ENCODE measurements at places on chromosomes 5 and 9.

GRCh38 chr5:75048457-75048953, 3.9 kb downstream of the GCNT4 start:
- no peak for DNase-seq

DNA sequence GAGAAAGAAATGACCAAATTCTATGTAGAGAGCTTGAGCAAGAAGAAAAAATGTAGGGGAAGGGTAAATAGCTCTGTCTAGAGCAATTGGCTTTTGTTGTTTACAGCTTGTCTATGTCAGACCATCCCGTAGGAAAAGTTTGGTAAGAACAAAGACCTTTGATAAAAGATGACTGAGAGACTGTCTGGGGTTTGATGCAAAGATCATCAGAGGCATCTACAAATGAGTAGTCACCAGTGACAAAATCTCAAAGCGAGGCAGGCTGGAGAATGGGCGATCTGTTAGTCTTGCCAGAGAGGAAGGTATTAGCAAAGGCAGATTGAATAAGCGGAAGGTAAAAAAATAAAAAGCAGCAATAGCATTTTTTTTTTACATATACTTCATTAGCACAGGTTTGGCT, 125.0 kb upstream of the RASGRF2 start:
- no peak for DNase-seq

DNA sequence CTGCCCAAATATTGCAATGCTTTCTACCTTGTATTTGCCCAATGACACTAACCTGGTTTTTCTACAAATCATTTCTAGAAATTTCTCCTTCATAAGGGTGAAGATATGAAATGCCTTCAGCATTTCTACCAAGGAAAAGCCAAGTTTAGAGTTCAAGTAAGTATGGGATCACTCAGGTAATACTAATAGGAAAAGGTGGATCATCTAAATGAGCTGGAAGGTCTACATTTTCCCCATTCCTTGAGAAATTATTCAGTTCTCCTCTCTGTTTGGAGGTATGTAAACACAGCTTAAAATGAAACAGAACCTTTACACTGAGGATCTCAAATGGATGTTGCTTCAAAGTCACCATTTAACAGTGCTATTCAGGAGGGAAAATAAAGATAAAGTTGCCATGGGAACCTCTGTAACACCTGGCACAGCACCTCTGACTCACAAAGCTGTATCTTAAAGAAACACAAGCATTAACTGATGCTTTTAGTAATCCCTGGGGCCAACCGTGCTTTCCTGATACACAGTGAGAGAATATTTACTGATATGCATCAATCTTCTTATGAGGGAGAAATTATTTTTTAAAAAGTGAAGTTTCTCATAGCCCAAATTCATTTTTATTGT, 161.3 kb downstream of the DRD1 start:
- DNase-seq, result no peak

DNA sequence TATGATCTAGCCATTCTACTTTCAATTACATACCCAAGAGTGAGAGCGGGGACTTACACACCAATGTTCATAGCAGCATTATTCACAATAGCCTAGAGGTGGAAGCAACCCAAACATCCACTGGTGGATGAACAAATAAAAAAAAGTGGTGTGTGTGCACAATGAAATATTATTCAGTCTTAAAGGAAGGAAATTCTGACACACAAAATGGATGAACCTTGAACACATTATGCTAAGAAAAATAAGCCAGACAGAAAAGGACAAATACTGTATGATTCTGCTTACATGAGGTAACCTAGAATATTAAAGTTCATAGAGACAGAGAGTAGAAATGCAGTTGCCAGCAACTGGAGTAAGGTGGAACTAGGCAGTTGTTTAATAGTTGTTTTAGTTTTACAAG, 22.1 kb downstream of the ETF1 start:
- no peak for DNase-seq

DNA sequence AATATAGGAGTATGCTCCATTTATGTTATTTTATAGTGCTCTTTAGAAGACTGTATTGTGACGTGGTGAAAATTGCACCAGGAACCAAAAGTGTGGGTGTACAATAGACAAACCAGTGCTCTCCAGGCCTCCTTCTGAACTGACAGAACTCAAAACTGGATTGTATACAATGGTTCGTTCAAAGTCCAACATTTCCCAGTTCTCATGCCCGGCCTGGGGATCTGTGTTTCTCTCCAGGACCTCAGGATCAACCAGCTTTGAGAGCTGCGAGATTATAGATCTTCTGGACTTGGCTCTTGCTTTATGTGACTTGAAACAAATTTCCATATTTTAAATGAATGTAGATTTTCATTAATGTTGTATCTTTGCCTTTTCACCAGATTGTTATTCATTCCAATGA, 60.8 kb upstream of the CER1 start:
- DNase-seq, result no peak

DNA sequence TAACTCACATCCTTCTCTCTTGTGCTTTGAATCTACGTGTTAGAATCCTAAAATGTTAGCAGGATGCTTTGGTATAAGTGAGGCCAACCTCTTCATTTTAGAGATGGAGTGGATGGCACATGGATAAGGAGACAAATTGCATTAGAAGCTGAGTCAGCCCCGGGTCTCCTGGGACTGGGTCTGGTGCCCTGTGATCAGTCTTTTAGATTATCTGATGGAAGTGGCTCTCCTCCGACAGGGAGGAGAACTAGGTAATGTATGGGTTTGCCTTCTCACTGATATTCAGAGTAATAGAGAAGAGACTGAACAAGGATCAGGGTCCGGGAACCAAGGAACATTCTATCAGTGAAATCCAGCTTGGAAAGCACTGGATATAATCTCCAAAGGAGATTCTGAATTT, 74.9 kb upstream of the TNFSF8 start:
- no peak for DNase-seq

DNA sequence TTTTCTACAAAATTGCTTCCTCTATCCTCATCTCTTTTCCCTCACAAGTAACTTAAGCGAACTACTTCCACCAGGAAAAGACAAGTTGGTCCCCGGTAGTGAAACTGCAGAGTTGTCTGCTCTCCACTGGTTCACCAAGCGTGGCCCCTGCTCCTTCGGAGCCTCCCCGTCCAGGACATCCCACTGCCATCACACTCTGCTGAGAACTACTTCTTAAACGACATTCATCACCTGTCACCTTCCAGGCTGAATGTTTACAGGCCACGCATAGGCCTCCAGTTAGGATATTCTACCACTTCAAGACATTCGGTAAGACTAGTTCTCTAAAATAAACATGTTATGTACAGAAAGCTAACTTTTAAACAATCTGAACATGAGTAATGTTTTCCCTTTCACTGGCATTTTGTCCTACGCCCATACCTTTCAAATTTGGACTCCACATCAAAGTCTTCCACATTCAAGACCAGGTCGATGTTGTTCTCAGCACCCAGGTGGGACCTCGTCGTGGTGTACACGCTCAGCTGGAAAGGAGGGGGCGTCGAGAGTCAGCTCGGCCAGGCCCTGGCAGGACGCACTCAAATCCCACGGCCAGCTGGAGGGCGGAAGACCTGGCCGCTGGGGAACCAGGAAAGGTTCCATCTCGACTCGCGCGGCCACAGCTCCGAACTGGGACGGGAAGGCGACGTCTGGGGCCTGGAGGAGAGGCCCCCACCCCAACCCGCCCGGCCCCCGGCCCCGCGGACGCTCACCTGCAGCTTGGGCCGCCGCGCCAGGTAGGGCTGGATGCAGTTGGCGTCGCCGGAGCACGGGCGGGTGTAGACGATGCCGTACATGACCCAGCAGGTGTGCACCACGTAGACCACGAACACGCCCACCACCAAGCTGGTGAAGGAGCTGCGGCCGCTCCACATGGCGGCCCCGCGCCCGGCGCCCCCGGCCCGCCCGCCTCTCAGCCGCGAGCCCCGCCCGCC, 683 bp downstream of the CLPTM1L start:
- DNase-seq, result no peak

DNA sequence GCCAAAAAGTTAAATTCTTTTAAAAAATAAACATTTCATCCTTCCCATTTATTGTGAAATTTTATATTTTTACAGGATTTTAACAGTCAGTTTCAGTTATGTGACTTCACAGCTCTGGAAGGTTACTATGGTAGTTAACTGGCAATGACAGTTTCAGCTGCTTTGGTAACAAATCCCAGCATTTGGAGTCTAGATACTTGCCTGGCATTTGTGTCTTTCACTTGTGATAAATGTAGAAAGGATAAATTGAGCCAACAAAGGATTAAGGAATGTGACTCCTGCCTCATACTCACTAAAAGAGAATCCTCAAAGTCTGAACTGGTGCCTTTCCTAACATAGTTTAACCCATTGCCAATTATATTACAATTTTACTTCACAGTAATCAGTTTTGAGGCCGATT, 315.5 kb downstream of the FER start:
- DNase-seq, result no peak

- no peak for DNase-seq
Measured at GRCh38 chr5:77483682-77484081, 8.4 kb downstream of the WDR41 start.

- DNase-seq, result no peak
Measured at GRCh38 chr5:31442058-31442745, 89.7 kb downstream of the DROSHA start.

DNA sequence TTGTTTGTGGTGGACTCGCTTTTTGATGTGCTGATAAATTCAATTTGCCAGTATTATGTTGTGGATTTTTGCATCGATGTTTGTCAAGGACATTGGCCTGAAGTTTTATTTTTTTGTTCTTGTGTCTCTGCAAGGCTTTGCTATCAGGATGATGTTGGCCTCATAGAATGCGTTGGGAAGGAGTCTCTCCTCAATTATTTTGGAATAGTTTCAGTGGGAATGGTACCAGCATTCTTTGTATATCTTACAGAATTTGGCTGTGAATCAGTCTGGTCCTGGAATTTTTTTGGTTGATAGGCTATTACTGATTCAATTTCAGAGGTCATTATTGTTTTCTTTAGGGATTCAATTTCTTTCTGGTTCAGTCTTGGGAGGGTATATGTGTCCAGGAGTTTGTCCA, 141.4 kb upstream of the RGS7BP start:
- no peak for DNase-seq

- DNase-seq, result no peak
Measured at GRCh38 chr9:37729499-37729898, 24.1 kb upstream of the TRMT10B start.

GRCh38 chr5:125609011-125609410, 814.2 kb upstream of the GRAMD2B start:
- DNase-seq, result no peak

DNA sequence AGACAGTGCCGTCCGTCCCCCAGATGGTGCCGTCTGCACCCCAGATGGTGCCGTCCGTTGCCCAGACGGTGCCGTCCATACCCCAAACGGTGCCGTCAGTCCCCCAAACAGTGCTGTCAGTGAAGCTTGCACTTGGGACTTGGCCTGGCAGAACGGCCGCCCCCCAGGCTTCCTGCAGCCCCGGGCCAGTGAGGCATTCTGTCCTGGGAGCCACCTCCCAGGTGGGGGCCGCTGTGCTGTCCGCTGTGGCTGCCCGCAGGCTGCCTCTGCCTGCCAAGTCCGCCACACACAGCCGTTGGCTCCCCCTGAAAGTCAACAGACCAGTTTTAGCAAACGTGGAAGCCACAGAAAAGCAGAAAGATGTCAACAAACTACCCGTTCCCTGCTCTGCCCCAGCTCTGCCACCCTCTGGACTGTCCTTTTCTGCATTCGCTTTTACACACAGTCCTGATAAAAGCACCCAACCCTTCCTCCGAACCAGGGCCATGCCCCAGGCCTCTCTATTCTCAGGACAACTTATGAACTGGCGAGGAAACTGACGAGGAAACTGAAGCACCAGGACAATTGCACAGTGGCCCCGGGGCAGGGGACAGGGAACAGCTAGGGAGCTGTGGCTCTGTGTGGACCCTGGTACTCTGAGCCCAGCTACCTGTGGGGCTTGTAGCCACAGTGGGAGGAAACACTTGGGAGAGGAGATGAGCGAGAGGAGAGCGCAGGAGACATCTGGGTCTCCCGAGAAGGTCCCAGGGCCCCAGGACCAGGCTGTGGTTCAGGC, 39.6 kb upstream of the RXRA start:
- DNase-seq, result no peak

DNA sequence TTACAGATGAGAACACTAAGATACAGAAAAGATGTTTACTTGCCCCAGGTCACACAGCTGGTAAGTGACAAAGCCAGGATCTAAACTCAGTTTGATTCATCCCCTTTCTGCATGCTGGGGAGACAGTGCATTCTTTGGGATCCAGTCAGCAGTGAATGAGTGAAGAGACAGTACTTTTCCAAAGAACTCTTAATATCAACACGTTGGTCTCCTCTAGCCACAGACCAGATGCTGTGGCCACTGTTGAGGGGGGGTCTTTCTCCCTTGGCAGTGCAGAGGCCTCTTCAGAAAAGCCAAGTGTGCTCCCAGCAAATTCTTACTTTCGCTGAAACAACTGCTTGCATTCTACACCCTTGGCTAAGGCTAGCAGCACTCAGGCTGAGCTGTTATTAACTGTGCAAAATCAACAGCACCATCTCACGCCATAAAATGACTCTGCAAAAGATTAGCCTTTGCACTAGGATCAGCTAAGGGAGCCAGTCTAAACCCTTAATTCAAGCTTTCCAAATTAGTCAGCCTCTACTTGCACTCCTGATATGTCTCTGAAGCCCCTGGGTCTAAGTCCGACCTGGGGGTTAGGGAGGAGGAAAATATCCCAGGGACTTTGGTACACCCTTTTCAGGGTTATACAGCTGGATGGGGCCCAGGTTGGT, 4.8 kb upstream of the TMEM171 start:
- no peak for DNase-seq

DNA sequence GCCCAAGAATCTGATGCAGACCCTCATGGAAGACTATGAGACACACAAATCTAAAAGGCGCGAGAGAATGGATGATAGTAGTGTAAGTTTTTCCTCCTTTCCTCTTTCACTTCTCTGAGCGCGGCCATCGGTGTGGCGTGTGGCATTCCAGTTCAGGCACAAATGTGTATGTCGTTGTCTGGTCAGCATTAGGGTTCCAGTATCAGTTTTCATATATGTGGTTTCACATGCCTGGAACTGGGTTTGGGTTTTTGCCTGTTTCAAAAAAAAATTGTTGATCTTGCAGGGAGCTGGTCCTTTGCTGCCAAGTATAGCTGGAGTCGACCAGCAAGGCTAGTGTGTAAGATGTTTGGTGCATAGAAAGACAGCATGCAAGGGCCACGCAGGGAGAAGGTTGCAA, 51.5 kb downstream of the C9orf152 start:
- no peak for DNase-seq

DNA sequence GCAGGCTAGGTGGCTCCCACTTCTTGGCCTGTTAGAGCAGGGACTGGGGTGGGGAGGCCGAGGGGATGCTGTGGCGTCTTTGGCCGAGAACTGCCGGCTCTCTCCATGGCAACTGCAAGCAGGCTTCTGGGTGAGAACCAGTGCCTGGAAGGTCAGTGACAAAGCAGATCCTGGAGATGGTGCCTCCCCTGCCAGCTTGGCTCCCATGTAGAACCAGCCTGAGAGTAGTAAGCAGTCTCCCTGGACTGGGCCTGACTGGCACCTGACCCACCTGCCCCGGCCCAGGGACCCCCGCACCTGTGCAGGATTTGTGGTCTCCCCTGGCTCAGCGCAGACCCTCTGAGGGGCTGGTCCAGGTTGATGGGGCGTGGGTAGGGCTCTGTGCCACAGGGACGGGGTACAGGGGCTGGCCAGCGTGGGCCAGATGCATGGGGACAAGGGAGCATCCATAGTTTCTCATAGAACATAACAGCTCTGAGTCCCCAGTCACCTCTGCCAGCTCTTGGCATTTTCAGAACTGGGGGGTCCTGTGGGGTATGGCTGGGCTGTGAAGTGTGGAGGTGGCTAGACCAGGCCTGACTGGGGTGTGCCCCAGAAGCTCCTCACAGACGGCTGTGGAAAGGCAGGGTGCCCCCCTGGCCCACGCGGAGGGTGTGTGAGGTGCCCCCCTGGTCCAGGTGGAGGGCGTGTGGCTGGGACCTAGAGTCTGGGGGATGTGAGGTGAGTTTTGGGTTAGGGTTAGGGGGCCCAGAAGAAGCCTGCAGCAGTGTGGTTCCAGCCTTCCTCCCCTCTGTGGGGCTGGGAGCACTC, 22.2 kb downstream of the CACNA1B start:
- no peak for DNase-seq

Measured in NCI-H1694 treated with DMSO at 0.1 percent for 48 hours (cell line).